ENCODE measurements at places on chromosomes 6 and 20. TPM values are rescaled to one million over a fixed set of nuclear protein-coding genes. Genes with fewer than 3 reads are reported as not detected.

The NQO2 gene
- total RNA-seq: 77.8 TPM

The PRR18 gene
- 0.14 TPM for total RNA-seq

The COL19A1 gene
- not detected for total RNA-seq

The HAO1 gene
- not detected for total RNA-seq

The GTF3C6 gene
- total RNA-seq: 73.1 TPM

The STX11 gene
- total RNA-seq: 2.6 TPM

The C20orf202 gene
- total RNA-seq: not detected

The EDN3 gene
- total RNA-seq: 1.6 TPM

The COL11A2 gene
- 1.5 TPM for total RNA-seq

The DUSP15 gene
- 0.90 TPM for total RNA-seq

The APMAP gene
- 178 TPM for total RNA-seq

The CRISP3 gene
- total RNA-seq: not detected

The PRSS16 gene
- 4.0 TPM for total RNA-seq

The RIMS4 gene
- 1.3 TPM for total RNA-seq

The RIPOR3 gene
- total RNA-seq: 0.08 TPM

The FOXS1 gene
- total RNA-seq: 0.83 TPM

The ZNF391 gene
- 0.35 TPM for total RNA-seq

The PKIB gene
- 0.54 TPM for total RNA-seq

The RNF144B gene
- total RNA-seq: 0.52 TPM

The MCHR2 gene
- not detected for total RNA-seq

The HCRTR2 gene
- not detected for total RNA-seq

The RHAG gene
- not detected for total RNA-seq

The COL12A1 gene
- total RNA-seq: 6.4 TPM

The LAMA2 gene
- 0.68 TPM for total RNA-seq

The L3MBTL3 gene
- total RNA-seq: 3.9 TPM

The DPPA5 gene
- total RNA-seq: not detected

The MAP1LC3A gene
- 15.9 TPM for total RNA-seq

The UCKL1 gene
- total RNA-seq: 18.2 TPM

The PPP1R3G gene
- 1.4 TPM for total RNA-seq

The TSHZ2 gene
- not detected for total RNA-seq

The DAAM2 gene
- 0.02 TPM for total RNA-seq

The CFAP61 gene
- total RNA-seq: 0.34 TPM

The ZBP1 gene
- total RNA-seq: not detected

The NMBR gene
- total RNA-seq: not detected

The GRM4 gene
- 0.17 TPM for total RNA-seq

The NKAPL gene
- total RNA-seq: not detected

The PTCRA gene
- total RNA-seq: not detected

The METTL24 gene
- not detected for total RNA-seq

The PGC gene
- not detected for total RNA-seq

The PSMB8 gene
- total RNA-seq: 20.6 TPM

The XKR7 gene
- total RNA-seq: 0.02 TPM

The FAM229B gene
- total RNA-seq: 10.6 TPM

The PFDN4 gene
- 46.0 TPM for total RNA-seq

The ZBTB12 gene
- total RNA-seq: 5.0 TPM

The GRM1 gene
- not detected for total RNA-seq

The HTR1E gene
- total RNA-seq: not detected

The SLC29A1 gene
- 58.0 TPM for total RNA-seq

The RALGAPB gene
- total RNA-seq: 11.2 TPM

The MYLK2 gene
- 0.55 TPM for total RNA-seq

The DEFB116 gene
- total RNA-seq: not detected
